T-helper 1 cell (primary cell): ENCODE measurements at places on chromosomes 5 and 9.

- DNase-seq, result no peak
Observed at GRCh38 chr9:124764774-124765438, 6.2 kb downstream of the NR6A1 start.

DNA sequence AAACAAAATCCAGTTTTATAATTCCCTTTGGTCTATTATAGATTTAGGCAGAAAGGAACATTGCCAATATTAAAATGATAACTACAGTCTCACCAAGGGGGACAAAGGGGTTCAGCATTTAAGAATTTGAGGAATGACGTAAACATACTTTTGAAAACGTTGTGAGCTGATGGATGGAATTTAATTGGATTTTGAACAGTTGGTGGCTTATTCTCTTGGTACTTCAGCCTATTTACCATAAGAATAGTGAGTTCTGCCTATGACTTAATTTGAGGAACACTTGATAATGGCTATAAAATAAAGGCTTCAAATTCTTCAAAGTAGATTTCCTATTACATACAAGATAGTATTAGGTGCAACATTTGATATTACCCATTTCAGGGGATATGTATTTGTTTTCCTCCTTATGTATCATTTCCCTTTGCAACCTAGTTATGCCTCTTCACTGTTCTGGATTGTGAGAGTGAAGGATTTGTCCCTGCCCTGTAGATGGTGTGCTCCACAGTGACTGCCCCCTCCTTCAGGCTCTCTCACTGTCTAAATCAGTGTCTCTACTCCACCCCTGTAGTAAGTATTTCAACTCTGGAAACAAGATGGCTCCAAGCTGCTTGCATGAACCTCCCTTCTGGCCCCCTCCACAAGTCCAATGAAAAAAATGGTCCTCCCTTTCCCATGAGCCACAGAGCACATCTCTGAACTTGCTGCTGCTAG, 225.6 kb downstream of the ARHGEF28 start:
- no peak for DNase-seq

DNA sequence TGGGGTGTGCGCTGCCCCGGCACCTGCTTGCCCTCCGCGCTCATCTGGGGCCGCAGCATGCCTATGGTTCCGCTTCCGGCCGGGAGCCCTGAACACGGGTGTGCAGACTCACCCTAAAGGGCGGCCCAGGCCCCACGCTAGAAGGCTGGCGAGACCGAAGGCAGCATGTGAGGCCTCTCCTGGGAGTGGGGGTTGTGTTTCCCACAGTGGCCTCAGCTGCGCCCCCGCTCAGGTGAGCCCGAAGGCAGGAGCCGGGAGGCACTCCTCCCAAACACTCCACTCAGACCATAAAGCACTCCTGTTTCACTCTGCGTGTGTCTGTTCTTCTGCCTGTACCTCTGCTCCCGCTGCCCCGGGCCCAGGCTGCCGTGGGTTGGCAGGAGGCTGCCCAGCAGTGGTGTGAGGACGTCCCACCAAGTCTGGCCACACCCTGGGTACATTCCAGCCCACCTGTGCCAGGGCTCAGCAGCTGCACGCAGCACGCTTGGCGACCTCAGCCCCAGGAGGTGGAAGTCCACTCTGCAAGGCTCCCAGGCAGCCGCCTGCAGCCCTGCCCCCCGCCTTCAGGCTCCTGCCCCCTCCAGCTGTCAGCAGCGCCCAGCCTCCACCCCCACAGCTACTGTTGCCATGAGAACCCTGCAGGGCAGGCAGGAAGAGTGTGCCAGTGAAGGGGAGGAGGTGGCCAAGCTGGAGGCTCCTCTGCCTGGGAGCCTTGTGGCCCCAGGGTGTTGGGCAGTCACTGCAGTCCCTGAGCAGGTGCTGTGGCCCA, 1.2 kb upstream of the AJM1 start:
- DNase-seq, result no peak

GRCh38 chr5:44266882-44267576, 122.2 kb downstream of the FGF10 start:
- no peak for DNase-seq

DNA sequence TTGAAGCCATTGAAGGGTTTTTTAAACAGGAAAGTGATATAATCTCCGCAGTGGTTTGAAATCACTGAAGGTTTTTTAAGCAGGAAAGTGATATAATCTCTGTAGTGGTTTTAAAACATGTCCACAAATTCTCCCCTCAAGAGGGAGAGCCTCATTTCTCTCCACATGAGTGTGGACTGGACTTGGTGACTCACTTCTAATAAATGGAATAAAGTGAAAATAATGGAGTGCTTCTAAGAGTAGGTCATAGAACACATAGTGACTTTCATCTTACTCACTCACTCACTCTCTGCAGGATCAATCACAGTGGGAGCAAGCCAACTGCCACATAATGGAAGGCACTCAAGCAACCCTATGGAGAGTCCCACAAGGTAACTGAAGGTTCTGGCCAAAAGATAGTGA, 12.0 kb downstream of the CTNNAL1 start:
- DNase-seq, result peak; percentile 7

GRCh38 chr5:61654876-61655275, 322.8 kb downstream of the ZSWIM6 start:
- DNase-seq, result no peak

DNA sequence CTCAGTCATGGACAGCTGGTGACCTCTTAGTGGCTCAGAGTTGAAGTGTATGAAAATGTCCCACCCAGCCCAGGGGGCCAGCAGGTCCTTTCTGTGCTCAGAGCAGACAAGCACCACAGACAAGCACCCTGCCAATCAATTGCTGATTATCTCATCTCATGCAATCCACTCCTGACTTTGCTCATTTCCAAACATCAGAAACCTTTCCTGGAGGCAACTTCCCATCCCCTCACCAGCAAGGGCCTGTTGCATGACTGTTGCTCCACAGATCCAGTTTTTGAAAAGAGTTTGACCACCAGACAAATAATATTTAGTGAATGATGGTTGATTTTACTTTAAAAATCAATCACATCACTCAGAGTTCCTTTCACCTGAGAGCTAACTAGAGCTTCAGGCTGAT, 397.3 kb upstream of the KLF4 start:
- DNase-seq, result no peak

- DNase-seq, result peak; percentile 85
Observed at GRCh38 chr9:131642496-131643083, 97.3 kb downstream of the PRRT1B start.

GRCh38 chr5:131151216-131151615, 13.8 kb downstream of the HINT1 start:
- DNase-seq, result no peak

GRCh38 chr5:26601563-26601962, 436.8 kb downstream of the CDH9 start:
- no peak for DNase-seq

GRCh38 chr9:71670121-71670520, 98.2 kb downstream of the CEMIP2 start:
- no peak for DNase-seq

GRCh38 chr9:104485014-104485413, 19.0 kb upstream of the OR13F1 start:
- DNase-seq, result no peak
